ENCODE measurements at places on chromosomes 2 and 18.

DNA sequence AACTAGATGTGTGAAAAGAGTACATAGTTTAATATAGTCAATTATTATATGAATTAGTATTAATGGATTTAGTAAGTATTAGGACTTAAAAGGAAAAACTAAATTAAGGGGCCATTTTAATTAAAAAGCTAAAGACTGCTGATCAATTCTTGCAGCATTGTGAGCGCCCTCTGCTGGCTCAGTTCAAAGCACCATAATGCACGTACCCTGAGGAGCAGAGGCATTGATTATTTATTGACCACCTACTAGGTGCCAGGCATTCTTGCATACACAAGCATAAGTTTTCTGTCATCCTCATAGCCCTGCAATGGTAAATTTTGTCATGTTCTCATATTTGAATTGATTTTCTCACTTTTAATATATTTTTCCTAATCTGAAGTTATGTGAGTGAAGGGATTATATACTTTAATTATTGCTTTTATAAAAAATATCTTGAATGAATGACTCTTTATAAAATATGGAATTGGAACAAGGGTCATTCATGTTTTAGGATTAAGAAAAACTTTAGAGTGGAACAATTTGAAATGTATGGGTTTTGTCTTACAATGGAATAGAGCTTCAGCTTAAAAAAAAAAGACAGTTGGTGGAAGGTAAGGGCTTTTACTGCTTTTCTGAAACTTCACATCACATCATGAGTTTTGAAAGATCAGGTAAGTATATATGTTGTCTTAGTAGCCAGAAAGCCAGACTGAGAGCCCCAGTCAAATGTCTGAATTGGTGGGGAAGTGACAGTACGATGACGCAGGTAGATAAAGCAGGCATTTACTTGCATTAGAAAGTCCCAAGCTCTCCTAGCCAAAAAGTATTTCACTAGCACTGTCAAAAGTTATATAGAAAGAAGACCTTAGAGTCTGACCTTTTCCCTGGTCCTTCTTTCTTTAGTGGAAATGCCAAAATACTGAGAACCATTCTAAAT is 9.7 kb downstream of the ITGA4 start:
- DNase-seq, result no peak

GRCh38 chr2:219844401-219845091 is 217.1 kb downstream of the SLC4A3 start:
- DNase-seq, result no peak

- DNase-seq, result peak; percentile 34
These were observed 1.3 kb downstream of the TAF1B start for GRCh38 chr2:9844576-9844975.

DNA sequence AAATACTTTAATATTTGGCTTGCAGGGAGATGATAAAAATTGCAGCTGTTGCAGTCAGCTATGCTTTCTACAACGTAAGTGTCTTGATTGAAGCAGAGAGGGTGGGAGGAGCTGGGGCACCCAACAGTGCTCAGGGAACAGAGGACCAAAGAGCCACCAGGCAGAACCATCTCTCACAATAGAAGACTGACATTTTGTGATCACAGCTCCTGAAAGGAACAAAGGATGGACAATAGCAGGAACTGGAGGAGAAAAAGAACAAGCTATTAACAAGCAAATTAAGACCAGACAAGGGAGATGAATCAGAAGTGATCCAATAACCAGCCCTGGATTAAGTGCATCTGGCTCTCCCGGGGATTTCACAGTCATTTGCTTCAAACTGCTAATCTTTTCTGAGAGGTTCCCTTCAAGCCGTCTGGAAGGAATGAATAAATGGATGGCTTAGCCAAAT is 65.7 kb upstream of the SMAD2 start:
- no peak for DNase-seq

GRCh38 chr2:218991674-218992168 is 1.5 kb downstream of the CRYBA2 start:
- no peak for DNase-seq

DNA sequence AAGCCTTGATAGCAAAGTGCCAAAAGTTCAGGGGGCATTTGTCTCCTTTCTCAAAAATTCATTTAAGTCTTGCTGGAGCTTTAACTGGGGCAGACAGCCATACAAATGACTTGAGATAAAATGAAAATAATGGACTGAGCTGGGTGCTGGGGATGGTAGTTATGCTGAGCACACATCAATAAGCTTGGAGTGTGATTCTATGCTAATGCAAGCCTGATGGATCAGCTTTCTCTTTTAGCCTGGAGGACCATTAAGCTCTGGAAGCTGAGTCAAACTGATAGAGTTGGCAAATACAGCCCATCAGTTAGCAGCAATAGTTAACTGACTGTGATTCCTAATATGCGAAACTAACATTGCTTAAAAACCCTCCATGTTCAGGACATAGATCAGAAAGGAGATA is 98.0 kb downstream of the CAMKMT start:
- DNase-seq, result no peak

GRCh38 chr2:218822622-218823021 is 9.0 kb downstream of the PRKAG3 start:
- DNase-seq, result no peak

DNA sequence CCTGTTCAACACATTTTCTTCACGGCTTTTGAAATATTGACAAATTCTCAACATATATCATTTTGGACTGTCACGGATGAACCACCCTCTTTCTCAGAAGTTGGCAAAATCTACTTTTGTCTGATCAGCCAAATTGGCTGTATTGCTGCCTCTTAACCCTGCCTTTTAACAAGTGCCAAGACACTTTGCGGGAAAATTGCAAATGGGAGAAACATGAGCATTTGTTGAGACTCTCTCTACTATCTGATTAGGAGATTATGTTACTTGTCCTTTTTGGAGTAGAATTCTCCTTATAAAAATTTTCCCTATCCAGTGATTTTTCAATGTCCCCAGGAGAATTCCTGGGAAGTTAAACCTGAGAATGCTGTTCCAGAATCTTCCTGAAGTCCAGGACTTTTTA is 256.2 kb upstream of the ZSWIM2 start:
- no peak for DNase-seq

- DNase-seq, result no peak
These were observed 237.3 kb downstream of the DCDC2C start for GRCh38 chr2:3940661-3941060.

GRCh38 chr2:65027616-65028244 is 28.5 kb upstream of the CEP68 start:
- no peak for DNase-seq

DNA sequence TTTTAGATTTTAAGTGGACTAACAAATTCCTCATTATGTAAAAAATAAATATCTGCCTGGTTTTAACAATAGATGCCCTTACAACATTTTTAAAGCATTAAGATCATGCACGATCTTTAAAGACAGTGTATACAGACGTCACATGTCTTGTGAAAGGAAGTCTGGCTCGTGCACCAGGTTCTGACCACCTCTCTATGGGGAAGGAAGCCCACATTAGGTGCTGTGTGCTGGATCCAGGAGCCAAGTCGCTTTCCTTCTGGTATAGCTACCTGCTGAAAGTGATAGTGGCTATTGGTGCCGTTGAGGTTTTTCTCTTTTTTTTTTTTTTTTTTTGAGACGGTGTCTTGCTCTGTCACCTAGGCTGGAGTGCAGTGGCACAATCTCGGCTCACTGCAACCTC is 116.5 kb downstream of the NCK2 start:
- DNase-seq, result no peak

DNA sequence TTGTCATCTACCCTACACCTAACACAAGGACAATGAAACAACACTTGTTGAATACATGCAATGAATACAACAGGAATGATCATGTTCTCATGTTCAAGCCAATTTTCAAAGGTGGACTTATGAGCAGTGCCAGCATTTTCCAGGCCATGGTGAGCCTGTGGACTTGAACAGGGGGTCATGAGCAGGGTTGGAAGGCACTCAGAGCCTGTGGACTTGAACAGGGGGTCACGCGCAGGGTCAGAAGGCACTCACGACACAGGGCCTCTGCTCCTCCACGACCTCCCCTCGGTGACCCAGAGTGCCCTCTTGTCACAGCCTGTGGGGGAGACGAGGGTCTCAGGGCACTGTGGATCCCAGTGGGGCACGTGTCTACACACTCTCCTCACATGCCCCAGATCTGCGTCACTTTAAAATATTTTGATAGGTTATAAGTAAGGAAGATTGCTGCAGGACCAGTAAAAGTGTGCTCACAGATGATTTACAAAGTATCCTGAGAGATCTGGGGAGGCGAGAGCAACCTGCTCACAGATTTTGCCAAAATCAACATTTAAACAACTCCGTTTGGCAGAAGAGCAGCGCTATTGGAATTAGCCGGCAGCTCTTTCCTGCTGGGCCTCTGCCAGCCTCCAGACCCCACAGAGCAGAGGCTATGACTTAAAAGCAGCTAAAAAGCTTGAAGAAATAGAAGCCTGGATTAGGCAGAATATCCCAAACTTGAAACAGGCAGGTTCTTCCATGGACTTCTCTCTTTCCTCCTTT is 121.9 kb downstream of the TMEM18 start:
- DNase-seq, result no peak

GRCh38 chr18:45119876-45120275 is 439.2 kb downstream of the SETBP1 start:
- no peak for DNase-seq

DNA sequence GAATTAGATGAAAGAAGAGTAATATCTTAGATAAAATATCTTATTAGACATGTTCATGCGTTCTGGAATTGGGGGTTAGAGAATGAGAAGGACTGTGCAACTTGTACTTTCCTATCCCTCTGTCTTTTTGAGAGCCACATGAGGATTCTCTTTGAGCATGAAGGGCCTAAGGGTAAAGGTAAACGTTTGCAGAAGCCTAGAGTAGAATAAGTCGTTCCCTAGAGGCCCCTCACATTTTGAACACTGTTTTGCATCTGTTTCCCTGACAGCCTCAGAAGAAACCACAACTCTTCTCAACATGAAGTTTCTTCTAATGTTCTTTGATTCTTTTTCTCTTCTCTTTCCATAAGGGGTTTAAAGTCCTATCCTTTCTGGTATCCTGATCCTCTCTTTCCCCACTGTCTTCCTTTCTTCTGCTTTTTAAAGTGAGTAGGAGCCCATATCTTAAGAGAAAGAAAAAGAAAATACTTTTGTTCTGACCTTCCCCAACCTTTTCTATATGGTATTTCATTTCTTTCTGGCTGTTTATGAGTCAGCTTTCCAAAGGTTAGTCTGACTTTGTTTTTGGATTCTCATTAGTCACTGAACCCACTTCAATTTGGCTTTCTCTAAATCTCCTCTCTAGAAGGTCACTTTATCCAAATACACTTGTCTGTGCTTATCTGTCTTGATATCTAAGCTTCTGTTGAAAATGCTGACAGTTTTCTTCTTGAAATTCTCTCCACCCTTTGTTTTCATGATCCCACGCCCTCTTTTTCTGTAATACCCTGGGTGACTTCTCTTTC is 34.8 kb downstream of the PPP1R1C start:
- no peak for DNase-seq

GRCh38 chr2:96623116-96623515 is 15.0 kb downstream of the KANSL3 start:
- no peak for DNase-seq
